Psoas muscle (tissue), 8 donors: ENCODE measurements at places on chromosomes 4 and X. TPM values are rescaled to one million over a fixed set of nuclear protein-coding genes. Genes with fewer than 3 reads are reported as not detected.

GRCh38 chrX:130669233-130669632 lies 233.8 kb downstream of the ENOX2 start:
- H3K36me3 ChIP-seq = no peaks in the 10 kb centered on the region
- DNase-seq = no peak
- no peak overlapping the region for H3K4me3 ChIP-seq
- H3K27me3 ChIP-seq = no peaks in the 10 kb centered on the region
- H3K27ac ChIP-seq = no peak overlapping the region

DNA sequence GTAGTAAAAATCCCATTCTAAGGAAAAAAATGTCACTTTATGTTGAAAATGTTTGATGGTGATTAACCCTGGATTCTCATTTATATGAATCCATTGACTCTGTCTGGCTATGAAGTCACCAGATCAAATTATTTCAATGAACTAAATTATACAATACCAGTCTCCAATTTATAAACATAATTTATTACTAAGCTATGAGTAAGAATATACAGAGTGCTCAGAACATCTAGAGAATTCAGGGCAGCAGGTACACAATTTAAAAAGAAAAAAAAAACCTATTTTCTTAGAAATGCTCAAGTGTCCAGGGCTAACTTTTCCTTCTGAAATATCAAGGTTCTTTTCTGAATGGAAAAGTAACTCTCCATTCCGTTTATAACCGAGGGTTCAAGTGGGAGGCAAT lies 48.6 kb downstream of the VEGFC start:
- H3K27me3 ChIP-seq = peaks cover 2% of the 10 kb centered on the region
- no peak overlapping the region for H3K4me3 ChIP-seq
- no peak overlapping the region for H3K27ac ChIP-seq
- H3K4me1 ChIP-seq = no peaks in the 10 kb centered on the region
- no peak for DNase-seq

DNA sequence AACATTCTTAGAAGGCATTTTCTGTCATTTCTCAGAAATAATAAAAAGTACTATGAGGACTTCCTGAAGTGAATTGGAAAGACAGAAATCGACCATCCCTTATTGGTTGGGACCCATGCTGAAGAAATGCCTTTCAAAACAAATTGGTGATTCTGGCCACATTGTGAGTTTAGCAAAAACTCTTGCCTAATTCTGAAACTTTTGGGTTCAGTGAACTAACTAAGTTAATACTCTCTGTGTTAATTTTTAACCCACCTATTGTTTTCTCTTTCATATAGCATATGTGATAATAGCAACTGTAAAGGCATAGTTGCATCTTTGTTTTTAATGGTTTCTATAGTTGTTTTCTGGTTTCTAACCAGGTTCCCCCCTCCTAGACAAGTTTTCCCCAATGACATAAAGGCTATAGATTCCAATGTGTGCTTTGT lies 129.3 kb upstream of the FAT1 start:
- no peaks in the 10 kb centered on the region for H3K36me3 ChIP-seq
- DNase-seq = no peak
- H3K4me3 ChIP-seq = no peak overlapping the region
- H3K4me1 ChIP-seq = no peaks in the 10 kb centered on the region

GRCh38 chrX:42602566-42602965 lies 175.4 kb downstream of the PPP1R2C start:
- no peak overlapping the region for H3K27ac ChIP-seq
- H3K27me3 ChIP-seq = peaks cover 15% of the 10 kb centered on the region
- no peak for DNase-seq
- H3K36me3 ChIP-seq = no peaks in the 10 kb centered on the region
- no peak overlapping the region for H3K4me3 ChIP-seq

Gene ADH1C
- polyA plus RNA-seq = 10.6 TPM

GRCh38 chr4:8656711-8657380 lies 64.3 kb downstream of the CPZ start:
- DNase-seq = no peak
- no peaks in the 10 kb centered on the region for H3K36me3 ChIP-seq
- no peak overlapping the region for H3K27ac ChIP-seq

DNA sequence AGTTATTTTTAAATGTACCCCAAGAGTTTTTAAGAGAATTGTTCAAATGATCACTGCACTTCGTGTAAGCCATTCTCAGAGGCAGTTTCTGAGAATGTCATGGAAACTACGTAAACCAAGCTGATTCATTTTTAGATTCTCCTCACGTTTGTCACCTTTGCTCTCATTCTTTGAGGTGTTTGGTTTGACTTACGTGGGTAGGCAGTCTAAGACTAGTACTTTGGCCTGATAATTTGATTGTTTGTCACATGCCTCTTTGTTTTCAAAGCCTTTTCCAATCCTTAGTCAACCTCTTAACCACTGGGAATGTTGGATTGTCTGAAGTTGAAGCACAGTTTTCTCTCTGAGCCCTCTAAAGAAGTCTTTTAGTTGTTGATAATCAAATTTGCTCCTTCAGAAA lies 10.5 kb downstream of the SEPTIN11 start:
- no peaks in the 10 kb centered on the region for H3K27me3 ChIP-seq
- no peak overlapping the region for H3K4me3 ChIP-seq
- no peak overlapping the region for H3K27ac ChIP-seq
- H3K4me1 ChIP-seq = peaks cover 7% of the 10 kb centered on the region

- no peak for DNase-seq
- no peaks in the 10 kb centered on the region for H3K27me3 ChIP-seq
- H3K36me3 ChIP-seq = no peaks in the 10 kb centered on the region
- no peak overlapping the region for H3K4me3 ChIP-seq
- H3K4me1 ChIP-seq = no peaks in the 10 kb centered on the region
Observed at GRCh38 chr4:15336410-15337167, 91.2 kb upstream of the C1QTNF7 start.

DNA sequence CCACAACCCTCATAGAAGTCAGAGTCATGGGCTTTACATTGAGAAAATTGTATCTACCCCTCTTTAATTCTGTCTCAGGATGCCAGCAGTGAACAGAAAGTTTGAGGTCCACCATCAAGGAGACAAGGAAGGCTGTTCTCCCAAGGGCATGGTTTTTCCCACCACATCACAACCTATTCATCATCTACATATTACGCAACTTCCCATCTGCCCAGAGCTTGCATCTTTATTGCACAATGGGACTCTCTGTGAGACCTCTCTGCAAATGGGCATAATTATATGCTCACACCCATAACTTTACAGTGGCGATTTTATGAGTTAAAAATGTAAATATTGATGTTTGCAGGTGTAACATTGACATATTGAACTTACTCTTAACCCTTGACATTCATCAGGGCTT lies 38.9 kb downstream of the PAGE2 start:
- H3K27ac ChIP-seq = no peak overlapping the region
- H3K36me3 ChIP-seq = no peaks in the 10 kb centered on the region

DNA sequence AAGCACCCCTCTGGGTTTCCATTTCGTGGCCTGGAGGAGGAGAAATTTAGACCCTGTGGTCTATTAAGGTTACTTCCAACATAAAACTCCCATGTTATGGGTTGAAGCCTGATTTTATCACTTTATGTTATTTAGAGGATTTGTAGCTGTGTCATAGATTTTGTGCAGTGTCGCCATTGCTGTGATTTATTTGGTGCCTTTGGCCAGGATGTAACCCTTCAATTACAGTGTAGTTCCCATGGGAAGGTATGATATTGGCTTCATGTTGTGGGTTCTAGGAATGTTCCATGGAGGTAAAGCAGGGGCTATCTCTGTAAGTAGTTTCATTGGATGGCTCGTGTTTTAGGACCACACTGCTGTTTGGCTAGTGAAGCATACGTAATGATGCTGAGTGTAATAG lies 58.5 kb downstream of the TMEM131L start:
- peak overlapping the region; percentile 62 for H3K27ac ChIP-seq
- no peak overlapping the region for H3K4me3 ChIP-seq

GRCh38 chr4:152045807-152046571 lies 285.2 kb upstream of the GATB start:
- H3K27me3 ChIP-seq = no peaks in the 10 kb centered on the region
- no peaks in the 10 kb centered on the region for H3K36me3 ChIP-seq
- no peak overlapping the region for H3K27ac ChIP-seq
- peaks cover 12% of the 10 kb centered on the region for H3K4me1 ChIP-seq
- DNase-seq = peak; percentile 28

GRCh38 chrX:138775517-138775916 lies 64.0 kb upstream of the FGF13 start:
- no peaks in the 10 kb centered on the region for H3K36me3 ChIP-seq
- H3K27ac ChIP-seq = no peak overlapping the region
- H3K4me3 ChIP-seq = no peak overlapping the region
- DNase-seq = no peak
- H3K4me1 ChIP-seq = no peaks in the 10 kb centered on the region

Gene NDST3
- polyA plus RNA-seq = not detected

DNA sequence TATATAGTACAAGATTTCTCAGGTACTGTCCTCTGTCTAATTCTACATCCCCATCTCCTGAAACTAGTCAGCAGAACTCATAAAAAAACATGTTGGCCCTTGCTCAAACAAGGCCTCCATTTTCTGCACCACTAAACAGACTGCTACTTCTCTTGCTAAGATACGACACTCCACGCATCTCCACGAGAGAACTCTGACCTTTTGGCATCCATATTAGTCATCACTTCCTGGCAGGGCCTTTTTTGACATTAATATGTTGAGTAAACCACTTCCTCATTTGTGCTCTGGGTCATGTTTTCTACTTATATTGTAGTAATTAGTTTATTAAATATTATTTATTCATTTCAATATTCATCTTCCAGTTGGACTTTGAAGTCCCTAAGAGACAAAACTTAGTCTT lies 65.6 kb downstream of the DCAF8L1 start:
- H3K4me1 ChIP-seq = no peaks in the 10 kb centered on the region
- DNase-seq = no peak
- no peak overlapping the region for H3K4me3 ChIP-seq
- no peaks in the 10 kb centered on the region for H3K36me3 ChIP-seq

DNA sequence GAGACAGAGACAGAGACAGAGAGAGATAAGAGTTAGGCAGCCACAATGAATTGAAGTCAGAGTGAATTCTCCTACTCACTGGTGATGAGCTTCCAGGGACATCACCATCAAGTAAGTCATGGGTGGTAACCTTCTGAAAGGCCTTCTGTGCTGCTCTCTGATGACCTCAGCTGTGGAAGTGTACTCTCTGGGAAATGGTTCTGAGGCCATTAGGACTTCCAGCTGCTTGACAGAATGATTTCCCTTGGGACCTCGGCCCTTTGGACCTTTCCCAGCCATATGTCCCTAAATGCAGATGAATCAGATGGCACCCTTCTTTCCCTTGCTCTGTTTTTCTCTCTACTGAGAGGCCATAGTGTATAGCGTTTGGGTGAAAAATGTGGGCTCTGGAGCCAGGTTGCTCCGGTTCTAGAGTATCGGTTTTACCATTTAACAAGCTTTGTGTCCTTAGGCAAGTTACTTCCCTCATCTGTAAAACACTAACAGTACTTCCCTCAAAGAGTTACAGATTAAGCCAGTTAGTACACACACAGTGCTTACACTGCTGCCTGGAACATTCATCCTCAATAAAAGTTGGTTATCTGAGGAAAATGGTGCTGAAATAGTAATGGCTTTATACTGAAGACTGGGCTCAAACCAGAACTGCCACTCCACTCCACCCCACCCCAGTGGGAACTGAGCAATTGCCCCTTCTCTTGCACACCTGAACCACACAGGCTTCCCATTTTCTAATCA lies 7.6 kb downstream of the SEPTIN11 start:
- no peak overlapping the region for H3K27ac ChIP-seq
- H3K27me3 ChIP-seq = no peaks in the 10 kb centered on the region
- H3K4me3 ChIP-seq = no peak overlapping the region

- H3K27ac ChIP-seq = no peak overlapping the region
- peaks cover 5% of the 10 kb centered on the region for H3K36me3 ChIP-seq
- H3K4me1 ChIP-seq = peaks cover 27% of the 10 kb centered on the region
- no peak for DNase-seq
- H3K4me3 ChIP-seq = no peak overlapping the region
Observed at GRCh38 chr4:73248416-73248815, 10.2 kb downstream of the ANKRD17 start.

GRCh38 chr4:77284036-77284435 lies 127.0 kb downstream of the CCNG2 start:
- no peaks in the 10 kb centered on the region for H3K27me3 ChIP-seq
- no peak for DNase-seq
- H3K36me3 ChIP-seq = no peaks in the 10 kb centered on the region
- no peaks in the 10 kb centered on the region for H3K4me1 ChIP-seq
- no peak overlapping the region for H3K27ac ChIP-seq

DNA sequence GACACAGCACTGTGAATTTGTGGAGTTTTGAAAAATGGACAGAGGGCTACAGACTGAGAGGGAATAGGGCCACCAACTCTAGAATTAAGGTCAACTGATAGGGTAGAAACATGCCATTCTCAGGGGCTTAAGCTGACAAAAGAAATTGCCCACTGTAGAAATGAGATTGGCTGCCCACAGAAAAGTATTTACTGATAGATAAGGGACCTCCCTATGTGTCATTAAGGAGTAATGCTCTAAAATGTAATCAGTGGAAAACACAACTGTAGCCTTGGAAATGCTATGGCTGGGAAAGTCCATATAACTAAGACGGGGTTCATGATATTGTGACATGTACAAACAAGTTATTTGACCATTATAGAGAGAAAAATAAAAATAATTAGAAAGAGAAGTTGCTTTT lies 4.6 kb downstream of the RTL9 start:
- H3K4me1 ChIP-seq = no peaks in the 10 kb centered on the region
- no peaks in the 10 kb centered on the region for H3K36me3 ChIP-seq
- no peak overlapping the region for H3K4me3 ChIP-seq
- DNase-seq = no peak
- no peaks in the 10 kb centered on the region for H3K27me3 ChIP-seq
- no peak overlapping the region for H3K27ac ChIP-seq

GRCh38 chrX:40148385-40149285 lies 50.9 kb upstream of the BCOR start:
- H3K4me3 ChIP-seq = no peak overlapping the region
- peaks cover 19% of the 10 kb centered on the region for H3K4me1 ChIP-seq
- H3K27me3 ChIP-seq = peaks cover 77% of the 10 kb centered on the region
- no peak overlapping the region for H3K27ac ChIP-seq
- DNase-seq = no peak
- no peaks in the 10 kb centered on the region for H3K36me3 ChIP-seq

Gene C4orf51
- not detected for polyA plus RNA-seq

Gene FAM149A
- 1.0 TPM for polyA plus RNA-seq

- H3K27me3 ChIP-seq = no peaks in the 10 kb centered on the region
- H3K4me3 ChIP-seq = no peak overlapping the region
- DNase-seq = no peak
- no peak overlapping the region for H3K27ac ChIP-seq
Observed at GRCh38 chrX:112587194-112587593, 92.5 kb downstream of the LHFPL1 start.

DNA sequence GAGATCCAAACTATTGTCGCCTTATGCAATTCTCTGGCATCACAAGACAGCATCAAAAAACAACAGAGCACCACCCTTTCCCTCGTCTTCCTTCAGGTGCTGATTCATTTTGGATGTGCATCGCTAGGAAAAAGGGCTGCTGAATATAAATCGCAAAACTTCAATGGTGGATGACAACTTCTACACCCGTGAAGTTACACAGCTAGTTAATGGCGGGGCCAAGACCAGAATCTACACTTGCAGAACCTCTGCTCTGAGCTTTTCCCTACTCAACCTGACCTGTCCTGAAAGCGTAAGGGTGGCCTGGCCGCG lies 674 bp downstream of the GNPDA2 start:
- peak overlapping the region; percentile 80 for H3K27ac ChIP-seq
- peaks cover 13% of the 10 kb centered on the region for H3K4me1 ChIP-seq
- no peak for DNase-seq
- peak overlapping the region; percentile 78 for H3K4me3 ChIP-seq
- no peaks in the 10 kb centered on the region for H3K36me3 ChIP-seq

GRCh38 chr4:74083546-74083945 lies 15.4 kb downstream of the CXCL2 start:
- no peak overlapping the region for H3K4me3 ChIP-seq
- H3K27me3 ChIP-seq = no peaks in the 10 kb centered on the region
- no peaks in the 10 kb centered on the region for H3K4me1 ChIP-seq
- H3K36me3 ChIP-seq = no peaks in the 10 kb centered on the region
